ENCODE measurements at places on chromosomes 2 and 18. TPM values are rescaled to one million over a fixed set of nuclear protein-coding genes. Genes with fewer than 3 reads are reported as not detected.

Gene EMILIN1
- 1.5 TPM for total RNA-seq

Gene KIAA2012
- total RNA-seq: not detected

Gene FNDC4
- 0.10 TPM for total RNA-seq

Gene MBP
- total RNA-seq: 63.6 TPM

Gene RND3
- total RNA-seq: not detected

GRCh38 chr2:145380436-145381017 lies 860.6 kb upstream of the ZEB2 start:
- no peak overlapping the region for H3K27ac ChIP-seq
- H3K27me3 ChIP-seq: peaks cover 9% of the 10 kb centered on the region
- no peak overlapping the region for H3K4me3 ChIP-seq
- H3K36me3 ChIP-seq: no peaks in the 10 kb centered on the region
- H3K4me1 ChIP-seq: no peaks in the 10 kb centered on the region

DNA sequence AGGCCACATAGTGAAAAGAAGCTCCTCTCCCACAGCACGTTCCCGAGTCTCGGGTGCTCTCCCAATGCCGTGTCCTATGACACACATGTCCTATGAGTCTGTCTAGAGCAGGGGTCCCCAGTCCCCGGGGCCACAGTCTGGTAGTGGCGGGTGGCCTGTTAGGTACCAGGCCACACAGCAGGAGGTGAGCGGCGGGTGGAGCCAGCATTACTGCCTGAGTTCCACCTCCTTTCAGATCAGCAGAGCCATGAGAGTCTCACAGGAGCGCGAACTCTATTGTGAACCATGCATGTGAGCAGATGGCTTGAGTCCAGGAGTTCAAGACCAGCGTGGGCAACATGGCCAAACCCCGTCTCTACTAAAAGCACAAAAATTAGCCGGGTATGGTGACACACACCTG lies 112.6 kb downstream of the ZBTB7C start:
- H3K4me3 ChIP-seq: no peak overlapping the region
- no peak for DNase-seq
- no peaks in the 10 kb centered on the region for H3K36me3 ChIP-seq
- H3K27me3 ChIP-seq: no peaks in the 10 kb centered on the region

- DNase-seq: no peak
- H3K36me3 ChIP-seq: no peaks in the 10 kb centered on the region
- no peak overlapping the region for H3K4me3 ChIP-seq
- H3K4me1 ChIP-seq: no peaks in the 10 kb centered on the region
Measured at GRCh38 chr2:15993666-15994065, 53.3 kb downstream of the MYCN start.

DNA sequence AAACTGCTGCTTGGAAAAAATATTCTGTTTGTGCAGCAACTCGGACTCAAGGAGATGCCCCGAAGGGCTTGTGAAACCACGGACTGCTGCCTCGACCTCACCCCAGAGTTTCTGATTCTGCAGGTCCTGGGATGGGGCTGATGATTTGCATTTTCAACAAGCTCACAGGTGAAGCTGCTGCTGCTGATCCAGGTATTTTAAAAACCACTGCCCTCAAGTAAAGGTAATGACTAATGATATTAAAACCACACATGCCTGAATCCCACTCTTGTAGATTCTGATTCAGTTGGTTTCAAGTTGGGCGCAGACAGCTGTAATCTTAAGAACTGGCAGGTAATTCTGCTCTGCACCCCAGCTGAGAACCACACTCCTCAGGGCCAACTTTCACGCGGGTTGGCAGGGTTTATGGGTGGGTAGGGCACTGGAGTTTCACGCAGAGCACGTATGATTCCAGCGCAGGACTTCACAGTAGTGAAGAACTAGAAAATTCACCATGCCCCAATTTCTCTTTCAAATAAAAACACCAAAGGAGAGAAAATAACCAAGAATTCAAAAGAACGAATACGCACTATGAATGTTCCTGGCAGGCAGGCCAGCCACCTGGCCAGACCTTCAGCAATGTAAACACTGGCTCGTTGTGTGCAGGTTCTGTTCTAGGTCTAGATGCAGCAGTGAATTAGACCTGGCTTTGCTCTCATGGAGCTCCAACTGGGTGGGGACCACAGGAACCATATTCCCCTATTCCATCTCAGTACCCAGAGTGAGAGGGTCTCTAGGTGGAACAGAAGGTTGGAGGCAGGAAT lies 74.6 kb upstream of the ZFP36L2 start:
- H3K4me3 ChIP-seq: no peak overlapping the region
- H3K27me3 ChIP-seq: no peaks in the 10 kb centered on the region
- peaks cover 25% of the 10 kb centered on the region for H3K4me1 ChIP-seq
- peaks cover 5% of the 10 kb centered on the region for H3K36me3 ChIP-seq
- no peak overlapping the region for H3K27ac ChIP-seq
- no peak for DNase-seq

DNA sequence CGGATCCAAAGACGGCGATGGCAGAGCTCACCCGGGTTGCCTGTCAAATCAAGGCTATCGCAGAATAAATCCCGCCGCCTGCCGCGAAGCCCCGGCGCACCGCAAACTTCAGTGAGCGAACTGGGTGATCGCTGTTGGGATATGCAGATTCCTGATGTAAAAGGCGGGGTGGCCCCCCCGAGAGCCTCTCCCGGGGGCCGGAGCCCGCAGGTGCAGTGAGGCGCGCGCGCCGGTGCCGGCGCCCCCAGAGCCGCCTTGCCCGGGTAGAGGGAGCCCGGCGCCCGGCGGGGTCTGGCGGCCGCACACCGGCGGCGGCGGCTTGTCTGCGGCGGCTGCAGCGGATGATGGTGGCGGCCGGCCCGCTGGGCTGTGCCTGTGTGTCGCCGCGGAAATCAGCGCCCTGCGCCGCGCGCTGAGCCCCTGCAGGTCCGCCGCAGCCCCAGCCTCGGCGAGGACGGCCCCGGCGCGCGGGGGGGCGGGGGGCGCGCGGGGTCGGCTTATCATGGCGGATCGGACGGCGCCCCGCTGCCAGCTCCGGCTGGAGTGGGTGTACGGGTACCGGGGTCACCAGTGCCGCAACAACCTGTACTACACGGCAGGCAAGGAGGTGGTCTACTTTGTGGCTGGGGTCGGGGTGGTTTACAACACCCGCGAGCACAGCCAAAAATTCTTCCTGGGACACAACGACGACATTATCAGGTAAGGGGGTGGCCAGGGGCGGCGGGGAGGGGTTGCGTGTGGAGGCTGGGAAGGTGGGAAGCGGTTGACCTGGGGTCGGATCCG lies 1.3 kb downstream of the EML6 start:
- no peak overlapping the region for H3K27ac ChIP-seq
- peak overlapping the region; percentile 87 for H3K4me3 ChIP-seq
- H3K4me1 ChIP-seq: peaks cover 14% of the 10 kb centered on the region

GRCh38 chr2:101265893-101266499 lies 13.3 kb downstream of the CNOT11 start:
- peaks cover 67% of the 10 kb centered on the region for H3K36me3 ChIP-seq
- H3K27ac ChIP-seq: no peak overlapping the region
- peaks cover 60% of the 10 kb centered on the region for H3K4me1 ChIP-seq
- H3K4me3 ChIP-seq: no peak overlapping the region
- DNase-seq: no peak

DNA sequence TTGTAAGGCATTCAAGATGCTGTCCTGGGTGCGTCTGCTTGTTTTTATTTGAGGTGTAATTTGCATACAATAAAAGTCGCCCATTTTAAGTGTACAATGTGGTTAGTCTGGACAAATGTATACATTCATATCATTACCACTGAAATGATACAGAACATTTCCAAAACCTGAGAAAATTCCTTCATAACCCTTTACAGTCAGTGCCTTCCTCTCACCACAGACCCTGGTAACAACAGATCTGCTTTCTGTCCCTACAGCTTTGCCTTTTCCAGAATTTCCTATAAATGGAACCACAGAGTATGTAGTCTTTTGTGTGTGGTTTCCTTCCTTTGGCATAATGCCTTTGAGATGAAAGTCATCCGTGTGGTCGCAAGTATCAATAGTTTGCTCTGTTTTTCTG lies 45.8 kb upstream of the NFU1 start:
- H3K4me1 ChIP-seq: peaks cover 14% of the 10 kb centered on the region
- H3K36me3 ChIP-seq: peaks cover 38% of the 10 kb centered on the region
- H3K27me3 ChIP-seq: no peaks in the 10 kb centered on the region
- H3K27ac ChIP-seq: no peak overlapping the region
- no peak for DNase-seq

GRCh38 chr2:218476676-218477075 lies 57.8 kb downstream of the VIL1 start:
- H3K27me3 ChIP-seq: no peaks in the 10 kb centered on the region
- DNase-seq: no peak
- no peaks in the 10 kb centered on the region for H3K4me1 ChIP-seq
- no peak overlapping the region for H3K4me3 ChIP-seq
- no peak overlapping the region for H3K27ac ChIP-seq
- peaks cover 38% of the 10 kb centered on the region for H3K36me3 ChIP-seq

- peaks cover 10% of the 10 kb centered on the region for H3K36me3 ChIP-seq
- no peak for DNase-seq
- peaks cover 11% of the 10 kb centered on the region for H3K4me1 ChIP-seq
- no peak overlapping the region for H3K4me3 ChIP-seq
Measured at GRCh38 chr18:35478520-35479435, 19.0 kb downstream of the INO80C start.

Data from activated T-helper 1 cell treated with anti-CD3 and anti-CD28 coated beads, Interleukin-12 subunit alpha, Interleukin-12 subunit beta, Interleukin-2, Interleukin-4 antibody, amounts not matched to agents 30 ng/mL and 10 ng/mL and 1 ng/mL, durations not matched to agents 14 hours and 24 hours and 36 hours (primary cell).